AG10803 (cell line): ENCODE measurements at places on chromosomes 5 and 9.
A peak's percentile ranks its signal among the peaks of the same experiment; 100 is the strongest.

GRCh38 chr9:111572950-111573604 is 26.4 kb downstream of the PTGR1 start:
- peak; percentile 81 for DNase-seq

DNA sequence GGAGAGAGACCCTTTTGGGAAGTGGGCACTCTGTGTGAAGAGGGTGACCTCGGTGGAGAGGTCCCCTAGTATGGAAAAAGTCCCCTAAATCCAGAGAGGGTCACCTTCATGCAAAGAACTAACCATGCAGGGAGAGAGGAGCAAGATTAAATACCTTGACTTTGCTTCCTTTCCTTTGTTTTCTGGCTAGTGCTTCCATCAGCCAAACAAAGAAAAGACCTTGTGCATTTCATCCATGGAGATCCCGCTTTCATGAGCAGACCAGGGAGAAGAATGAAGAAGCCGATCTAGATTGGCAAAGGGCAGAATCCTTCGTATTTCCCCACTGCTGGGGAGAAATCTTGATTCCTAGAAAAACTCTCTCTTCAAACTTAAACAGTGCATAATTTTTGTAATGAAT is 813.3 kb upstream of the CDH6 start:
- DNase-seq = no peak

- peak; percentile 54 for DNase-seq
Measured at GRCh38 chr5:116009806-116010205, 22.5 kb upstream of the ARL14EPL start.

DNA sequence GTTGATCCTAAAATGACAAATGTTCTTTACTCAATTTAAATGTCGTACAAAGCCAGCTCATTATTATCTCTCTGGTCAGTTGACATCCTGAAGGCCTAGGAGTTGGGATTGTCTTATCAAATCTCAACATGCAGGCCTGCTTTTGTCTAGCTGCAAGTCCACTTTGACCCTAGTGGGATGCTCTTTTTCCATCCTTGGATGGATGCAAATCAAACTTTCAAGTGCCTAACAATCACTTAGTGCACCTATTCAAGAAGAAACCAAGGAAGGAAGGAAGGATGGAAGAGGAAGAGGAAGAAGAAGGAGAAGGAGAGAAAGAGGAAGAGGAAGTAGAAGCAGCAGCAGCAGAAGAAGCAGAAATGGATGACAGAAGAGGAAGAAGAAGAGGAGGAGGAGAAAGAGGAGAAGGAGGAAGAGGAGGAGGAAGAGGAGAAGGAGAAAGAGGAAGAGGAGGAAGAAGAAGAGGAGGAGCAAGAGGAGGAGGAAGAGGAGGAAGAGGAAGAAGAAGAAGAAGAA is 109.6 kb downstream of the PIK3R1 start:
- no peak for DNase-seq

GRCh38 chr5:132054031-132054696 is 6.3 kb upstream of the IL3 start:
- no peak for DNase-seq

GRCh38 chr5:72741805-72742204 is 74.7 kb upstream of the TNPO1 start:
- DNase-seq = no peak
